ENCODE measurements at places on chromosomes 13 and 19.

DNA sequence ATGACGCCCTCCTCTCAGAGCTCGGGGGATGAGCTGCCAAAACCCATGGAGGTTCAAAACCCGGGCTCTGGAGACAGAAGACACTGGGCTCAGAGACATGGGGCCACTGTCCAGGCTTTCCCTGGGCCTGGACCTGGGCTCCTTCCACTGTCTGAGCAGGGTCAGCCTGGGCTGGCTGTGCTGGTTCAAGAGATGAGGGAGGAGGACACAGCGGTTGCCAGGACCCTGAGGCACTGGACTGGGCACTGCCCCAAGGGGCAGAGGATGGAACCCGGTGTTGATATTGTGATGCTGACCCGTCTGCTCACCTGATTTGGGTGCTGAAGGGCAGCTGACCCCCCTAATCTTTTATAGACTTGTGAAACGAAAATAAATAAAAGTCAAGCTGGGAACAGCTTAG lies 14.1 kb upstream of the SIGLEC11 start:
- no peak for DNase-seq

- no peak for DNase-seq
Measured at GRCh38 chr13:26071691-26072090, 19.9 kb upstream of the SHISA2 start.

GRCh38 chr13:51576754-51577153 lies 7.5 kb upstream of the WDFY2 start:
- no peak for DNase-seq

DNA sequence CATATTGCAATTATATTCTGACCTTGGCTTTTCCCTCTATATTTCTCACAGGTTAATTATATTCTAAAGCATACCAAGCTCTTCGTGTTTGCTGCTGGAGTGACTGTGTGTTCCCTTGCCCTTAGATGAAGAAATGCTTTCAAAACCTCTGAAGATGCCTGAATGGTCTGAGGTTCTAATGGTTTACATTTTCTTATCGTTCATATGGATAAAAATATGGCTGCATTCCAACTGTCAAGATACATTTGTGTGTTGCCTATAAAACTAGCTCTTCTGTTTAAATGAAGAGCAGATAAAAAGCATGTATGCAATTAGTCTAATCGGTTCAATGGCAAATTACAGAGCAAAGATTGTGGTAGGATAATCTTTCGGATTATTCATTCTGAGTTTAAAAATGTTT lies 68.4 kb upstream of the ANKRD10 start:
- DNase-seq = no peak

DNA sequence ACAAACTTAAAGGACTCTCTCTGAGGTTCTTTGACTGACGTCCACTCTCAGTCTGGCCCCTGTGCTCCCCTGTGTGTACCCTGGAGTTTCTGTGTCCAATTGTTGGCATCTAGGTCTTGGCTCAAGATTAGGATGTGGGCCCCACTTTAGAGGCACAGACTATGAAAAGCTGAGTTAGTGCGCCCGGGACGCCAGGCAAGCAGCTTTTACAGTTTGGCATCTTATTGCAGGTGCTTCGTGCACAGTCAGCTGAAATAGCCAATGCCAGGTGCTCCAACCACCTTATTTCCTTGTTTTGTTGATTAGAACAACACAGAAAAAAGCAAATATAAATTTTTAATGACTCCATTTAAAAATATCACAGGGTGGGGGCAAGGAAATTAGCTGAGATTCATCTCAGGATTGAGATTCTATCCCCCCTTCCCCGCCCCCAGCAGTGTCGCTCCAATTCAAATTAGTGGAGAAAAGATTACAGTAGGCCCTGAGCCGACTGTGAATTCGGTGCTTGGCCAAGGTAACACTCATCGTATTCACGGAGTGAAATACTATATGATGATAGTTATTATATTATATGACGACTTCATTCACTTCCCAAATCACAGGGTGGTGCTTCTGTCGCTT lies 4.3 kb downstream of the SOX1 start:
- no peak for DNase-seq

DNA sequence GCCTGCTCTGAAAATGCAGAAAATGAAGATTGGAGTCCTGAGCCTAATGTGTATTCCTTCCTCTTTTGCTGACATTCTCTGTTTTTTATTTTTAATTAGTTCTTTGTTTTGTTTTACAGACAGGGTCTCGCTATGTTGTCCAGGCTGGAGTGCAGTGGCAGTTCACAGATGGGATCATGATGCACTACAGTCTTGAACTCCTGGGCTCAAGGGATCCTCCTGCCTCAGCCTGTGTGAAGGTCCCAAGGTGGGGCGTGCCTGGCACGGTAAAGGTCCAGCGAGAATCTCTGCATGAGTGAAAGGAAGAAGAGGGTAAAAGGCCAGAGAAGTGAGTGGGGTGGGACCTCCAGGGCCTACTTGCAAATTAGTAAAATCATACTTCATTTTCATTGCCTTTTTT lies 34.3 kb upstream of the DGKH start:
- no peak for DNase-seq

- DNase-seq = no peak
Measured at GRCh38 chr19:8501516-8501915, 924 bp downstream of the PRAM1 start.

DNA sequence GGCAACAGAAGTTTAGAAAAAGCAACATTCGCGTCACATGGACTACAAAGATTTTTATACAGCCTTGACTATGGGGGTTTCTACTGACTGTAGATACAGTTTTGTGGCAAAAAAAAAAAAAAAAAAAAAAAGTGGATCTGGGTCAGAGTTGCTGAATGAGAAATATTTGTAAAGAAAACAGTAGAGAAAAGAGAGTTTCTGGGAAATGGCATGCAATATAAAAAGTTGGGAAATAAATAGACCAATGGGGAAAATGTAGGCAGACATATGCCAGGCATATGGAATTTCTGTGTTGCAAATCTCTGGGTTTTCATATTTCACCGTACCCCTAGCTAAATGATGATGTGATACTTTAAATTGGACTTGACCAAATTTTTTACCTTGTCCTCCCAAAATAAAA lies 315.3 kb downstream of the EFNB2 start:
- DNase-seq = no peak

DNA sequence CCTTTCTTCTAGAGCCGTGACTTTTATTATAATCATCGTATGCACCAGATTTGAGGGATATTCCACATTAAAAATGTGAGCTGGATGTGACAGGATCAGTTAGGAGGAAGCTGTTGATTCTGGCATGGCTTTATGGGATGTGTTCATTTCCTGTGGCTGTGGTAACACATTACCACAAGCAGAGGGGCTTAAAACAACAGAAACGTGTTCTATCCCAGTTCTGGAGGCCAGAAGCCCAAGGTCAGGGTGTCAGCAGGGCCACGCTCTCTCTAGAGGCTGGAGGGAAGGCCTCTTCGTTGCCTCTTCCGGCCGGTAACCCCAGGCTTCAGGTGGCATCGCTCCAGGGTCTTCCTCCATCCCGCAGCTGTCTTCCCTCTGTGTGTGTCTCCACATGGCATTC lies 14.5 kb downstream of the MED25 start:
- DNase-seq = no peak

DNA sequence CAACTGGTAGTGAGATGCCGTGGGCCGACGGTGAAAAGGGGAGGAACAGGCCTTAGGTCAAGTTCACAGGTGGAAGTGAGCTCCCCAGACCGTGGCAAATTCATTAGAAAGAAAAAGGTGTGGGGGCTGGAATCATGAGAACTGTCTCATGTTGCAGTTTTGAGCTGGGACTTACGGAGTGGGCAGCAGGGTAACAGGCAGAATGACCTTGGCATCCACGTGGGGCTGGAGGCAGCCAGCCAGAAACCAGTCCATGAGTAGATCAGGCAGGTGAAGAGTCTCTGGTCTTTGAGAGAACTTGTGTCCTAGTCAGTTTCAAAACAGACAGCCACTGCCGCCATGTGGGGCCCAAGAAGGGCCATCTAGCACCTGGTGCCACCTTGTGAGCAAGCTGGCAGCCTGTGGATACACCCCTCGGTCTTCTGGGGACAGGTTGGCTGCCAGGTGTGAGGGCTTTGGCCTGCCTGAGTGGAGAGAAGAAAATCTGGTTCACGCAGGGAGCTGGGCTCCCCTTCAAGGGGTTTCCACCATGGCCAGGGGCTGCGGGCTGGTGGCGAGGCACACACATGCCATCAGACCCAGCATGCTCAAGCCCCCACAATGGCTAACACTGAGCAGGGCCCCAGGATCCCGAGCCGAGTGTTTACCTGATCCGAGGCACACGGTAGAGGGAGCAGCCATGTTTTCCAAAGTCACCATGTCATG lies 23.9 kb downstream of the TSSK6 start:
- DNase-seq = no peak

DNA sequence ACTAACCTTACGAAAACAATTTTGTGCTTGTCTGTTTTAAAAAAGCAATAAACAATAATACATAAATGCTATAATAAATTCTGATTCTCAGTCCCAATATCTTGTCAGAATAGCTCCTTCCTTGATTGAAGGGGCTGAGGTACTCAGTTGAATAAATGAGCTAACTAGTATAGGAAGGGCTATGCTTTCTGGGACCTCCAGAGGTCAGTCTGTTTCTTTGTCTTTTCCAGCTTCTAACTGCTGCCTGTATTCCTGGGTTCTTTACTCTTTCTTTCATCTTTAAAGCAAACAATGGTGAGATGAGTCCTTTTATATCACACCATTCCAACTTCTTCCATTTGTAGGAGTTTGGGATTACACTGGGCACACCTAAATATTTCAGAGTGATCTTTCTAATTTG lies 1297.0 kb upstream of the ATXN8OS start:
- no peak for DNase-seq

DNA sequence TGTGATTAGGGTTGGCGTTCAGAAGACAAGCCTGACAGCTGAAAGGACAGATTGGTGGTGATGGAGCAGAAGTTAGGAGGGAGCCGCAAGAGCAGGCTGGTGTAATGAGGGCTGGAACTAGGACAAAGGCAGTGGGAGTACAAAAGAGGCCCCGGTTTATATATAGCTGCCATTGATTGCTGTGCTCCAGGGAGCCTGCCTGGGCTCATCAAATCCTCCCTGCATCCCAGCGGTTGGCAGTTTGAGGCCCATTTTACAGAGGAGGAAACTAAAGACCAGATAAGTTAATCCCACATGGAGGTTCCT lies 123.7 kb downstream of the CACNA1A start:
- no peak for DNase-seq

GRCh38 chr13:113820813-113821651 lies 42.8 kb downstream of the GAS6 start:
- no peak for DNase-seq

DNA sequence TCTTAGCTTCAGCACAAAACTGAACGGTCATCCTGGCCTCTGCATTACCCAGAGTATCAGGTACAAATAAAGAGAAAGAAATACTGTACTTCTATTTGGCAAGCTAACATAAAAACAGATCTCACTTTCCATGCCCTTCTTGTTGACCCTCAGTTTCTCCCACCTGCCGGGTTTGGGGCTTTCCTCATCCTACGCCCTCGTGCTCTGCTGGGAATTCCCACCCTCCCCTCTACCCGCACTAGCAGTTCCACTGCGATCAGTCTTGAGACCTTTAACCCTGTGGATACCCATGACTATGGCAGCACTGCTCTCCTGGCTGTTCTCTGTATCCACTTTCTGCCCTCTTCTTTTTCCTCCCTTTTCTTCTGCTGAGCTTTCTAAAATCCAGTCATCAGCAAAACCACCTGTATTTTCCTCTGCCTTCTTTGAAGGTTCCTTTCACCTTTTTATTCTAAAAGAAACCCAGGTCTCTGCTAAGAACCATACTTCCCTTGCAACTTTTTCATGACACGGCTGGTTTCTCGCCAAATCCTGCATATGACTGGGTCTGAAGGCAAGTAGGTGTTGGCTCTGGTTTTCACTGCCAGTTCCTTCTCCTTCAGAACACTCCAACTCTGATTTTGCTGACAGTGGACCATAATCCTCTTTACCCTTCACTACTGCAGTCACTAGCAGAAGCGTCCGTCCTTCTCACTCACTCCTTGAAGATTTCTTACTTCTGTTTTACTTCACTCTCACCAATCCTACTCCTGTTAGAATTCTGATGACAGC lies 99.4 kb downstream of the MIPEP start:
- DNase-seq = no peak

- no peak for DNase-seq
Measured at GRCh38 chr19:5911366-5911765, 2.7 kb upstream of the CAPS start.

GRCh38 chr19:6862673-6863078 lies 24.7 kb upstream of the ADGRE1 start:
- DNase-seq = peak; percentile 98

DNA sequence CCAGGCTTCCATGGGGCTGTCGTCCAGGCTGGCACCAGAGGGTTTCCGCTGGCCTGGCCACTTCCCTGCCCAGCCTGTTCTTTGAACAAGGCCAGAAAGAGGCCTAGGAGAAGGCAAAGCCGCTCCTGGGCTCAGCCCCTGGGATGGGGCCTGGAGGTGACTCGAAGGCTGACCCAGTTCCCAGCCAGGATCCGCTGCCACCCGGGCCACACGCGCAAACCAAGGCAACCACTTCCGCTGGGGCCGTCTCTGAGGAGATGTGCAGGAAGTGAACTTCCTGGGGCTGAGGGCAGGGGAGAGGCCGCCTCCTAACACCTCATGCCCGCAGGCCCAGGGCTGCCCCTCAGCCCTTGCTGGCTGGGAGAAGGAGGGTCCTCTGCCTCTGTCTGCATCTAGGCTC lies 15.2 kb downstream of the PLEKHF1 start:
- DNase-seq = peak; percentile 95

DNA sequence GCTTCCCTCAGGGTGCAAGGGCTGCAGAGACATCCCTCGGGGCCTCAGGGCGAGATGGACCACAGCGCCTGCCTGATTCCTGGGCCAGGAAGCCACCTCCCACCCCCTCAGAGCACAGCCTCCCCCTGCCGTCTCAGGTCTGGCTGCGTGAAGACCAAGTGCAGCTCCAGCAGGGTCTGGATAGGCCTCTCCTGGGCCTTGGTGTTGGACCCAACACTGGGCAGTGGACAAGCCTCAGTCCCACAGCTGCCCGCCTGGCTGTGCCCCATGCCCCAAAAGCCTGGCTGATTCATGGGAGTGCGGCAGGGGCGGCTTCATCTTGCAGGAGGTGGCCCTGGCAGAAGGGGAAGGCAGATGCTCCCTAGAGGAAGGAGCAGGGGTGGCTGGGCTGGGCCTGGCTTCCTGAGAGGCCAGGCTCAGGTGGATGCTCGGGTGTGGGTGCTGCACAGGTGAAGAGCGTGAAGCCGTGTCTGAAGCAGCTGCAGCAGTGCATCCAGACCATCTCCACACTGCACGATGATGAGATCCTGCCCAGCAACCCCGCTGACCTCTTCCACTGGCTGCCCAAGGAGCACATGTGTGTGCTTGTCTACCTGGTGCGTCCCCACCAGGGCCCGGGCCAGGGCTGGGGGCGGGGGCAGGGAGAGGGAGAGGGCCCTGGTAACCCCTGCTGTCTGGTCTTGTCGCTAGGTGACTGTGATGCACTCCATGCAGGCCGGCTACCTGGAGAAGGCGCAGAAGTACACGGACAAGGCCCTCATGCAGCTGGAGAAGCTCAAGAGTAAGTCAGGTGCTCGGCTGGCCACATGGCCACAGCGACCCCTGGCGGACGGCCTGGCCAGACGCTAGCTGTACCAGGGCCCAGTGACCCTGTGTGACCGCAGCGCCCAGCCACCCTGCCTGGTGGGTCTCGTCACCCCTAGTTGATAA lies 21.7 kb downstream of the MAU2 start:
- DNase-seq = no peak

GRCh38 chr19:47729799-47730520 lies 15.4 kb upstream of the NOP53 start:
- peak; percentile 76 for DNase-seq

- DNase-seq = no peak
Measured at GRCh38 chr19:46898731-46899130, 37.9 kb downstream of the ARHGAP35 start.

Data from activated naive CD4-positive, alpha-beta T cell treated with anti-CD3 and anti-CD28 coated beads for 36 hours (primary cell).